ENCODE measurements at places on chromosomes 6 and 20.

GRCh38 chr20:10807013-10807412, 133.2 kb upstream of the JAG1 start:
- DNase-seq = no peak

DNA sequence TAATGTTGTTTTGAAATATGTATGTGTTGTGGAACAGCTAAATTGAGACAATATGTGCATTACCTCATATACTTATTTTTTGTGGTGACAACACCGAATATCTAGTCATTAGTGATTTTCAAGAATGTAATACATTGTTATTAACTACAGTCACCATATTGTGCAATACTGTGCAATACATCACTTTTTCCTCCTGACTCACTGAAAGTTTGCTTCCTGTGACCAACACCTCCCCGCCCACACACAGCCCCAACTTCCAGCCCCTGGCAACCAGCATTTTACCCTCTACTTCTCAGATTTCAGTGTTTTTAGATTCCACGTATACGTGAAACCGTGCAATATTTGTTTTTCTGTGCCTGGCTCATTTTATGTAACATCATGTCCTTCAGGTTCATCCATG, 627.9 kb downstream of the PRKN start:
- peak; percentile 52 for DNase-seq

DNA sequence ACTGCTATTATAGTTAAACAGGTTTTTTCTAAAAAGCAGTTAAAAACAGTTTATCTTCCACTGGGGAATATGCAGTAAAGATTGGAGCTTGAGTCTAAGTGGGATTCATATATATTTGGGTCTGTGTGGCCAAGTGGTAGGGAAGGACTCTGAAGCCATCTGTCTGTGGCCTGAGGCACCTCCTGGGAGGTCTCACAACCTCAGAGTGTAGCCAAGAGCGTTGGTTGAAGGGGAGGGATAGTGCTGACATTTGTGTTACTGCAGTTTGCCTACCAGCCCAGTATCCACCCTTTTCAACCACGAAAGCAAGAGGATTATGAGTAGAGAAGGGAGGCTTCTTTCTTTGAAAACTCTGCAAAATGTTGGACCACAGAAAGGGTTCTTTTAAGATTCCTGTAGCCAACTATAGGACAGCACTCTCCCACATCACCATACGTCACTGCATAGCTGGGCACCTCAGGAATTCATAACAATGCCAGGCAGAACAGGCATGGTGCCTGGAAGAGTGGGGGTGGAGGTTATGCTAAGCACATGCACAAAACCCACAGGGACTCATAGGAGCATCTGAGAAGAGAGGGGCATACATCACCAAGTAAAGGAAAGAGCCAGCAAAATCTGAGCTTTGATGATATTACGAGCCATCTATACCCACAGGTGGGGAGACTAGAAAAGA, 90.5 kb upstream of the HEY2 start:
- DNase-seq = no peak

DNA sequence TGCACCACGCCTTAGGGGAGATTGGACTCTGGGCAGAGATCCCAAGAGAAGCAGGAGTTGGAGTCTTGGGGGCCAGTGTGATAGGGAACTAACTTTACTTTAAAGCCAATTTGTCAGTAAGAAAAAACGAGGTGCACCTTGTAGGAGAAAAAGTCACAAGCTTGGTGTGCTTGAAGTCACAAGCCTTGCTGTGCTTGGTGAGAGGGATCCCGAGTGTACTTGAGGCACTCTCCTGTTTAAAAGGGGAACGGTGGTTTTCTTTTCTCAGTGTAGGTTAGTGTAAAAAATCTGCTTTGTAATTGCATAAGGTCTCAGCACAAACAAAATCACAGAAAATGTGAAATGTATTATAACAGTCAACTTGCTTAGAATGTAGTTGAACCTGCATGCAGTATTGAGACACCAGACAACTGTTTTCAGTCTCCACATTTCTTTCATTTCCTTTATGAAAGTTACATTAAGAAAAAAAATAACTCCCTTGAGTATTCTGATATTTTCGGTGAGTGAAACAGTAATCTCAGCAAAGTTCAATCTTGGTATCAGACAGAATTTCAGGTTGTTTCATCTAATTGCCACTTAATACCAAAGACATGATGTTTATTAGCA, 111.1 kb upstream of the DUSP22 start:
- DNase-seq = no peak

DNA sequence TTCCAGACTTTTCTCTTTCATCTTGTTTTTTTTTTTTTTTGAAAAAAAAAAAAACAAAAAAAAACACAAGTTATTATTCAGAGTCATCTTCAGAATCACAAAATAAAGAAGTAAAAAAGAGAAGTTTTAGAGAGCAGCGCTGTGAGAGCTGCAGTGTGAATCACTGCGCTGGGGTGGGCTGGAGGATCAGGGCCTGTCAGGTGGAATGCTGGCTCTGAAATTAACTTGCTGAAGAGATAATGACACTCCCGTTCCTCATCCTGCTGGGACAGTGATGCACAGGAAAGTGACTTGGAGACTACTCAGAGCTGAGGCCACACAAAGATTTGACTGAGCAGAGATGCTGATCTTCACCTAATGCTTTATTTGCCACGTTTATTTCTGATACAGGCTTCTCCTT, 42.7 kb upstream of the CLDN20 start:
- DNase-seq = no peak

DNA sequence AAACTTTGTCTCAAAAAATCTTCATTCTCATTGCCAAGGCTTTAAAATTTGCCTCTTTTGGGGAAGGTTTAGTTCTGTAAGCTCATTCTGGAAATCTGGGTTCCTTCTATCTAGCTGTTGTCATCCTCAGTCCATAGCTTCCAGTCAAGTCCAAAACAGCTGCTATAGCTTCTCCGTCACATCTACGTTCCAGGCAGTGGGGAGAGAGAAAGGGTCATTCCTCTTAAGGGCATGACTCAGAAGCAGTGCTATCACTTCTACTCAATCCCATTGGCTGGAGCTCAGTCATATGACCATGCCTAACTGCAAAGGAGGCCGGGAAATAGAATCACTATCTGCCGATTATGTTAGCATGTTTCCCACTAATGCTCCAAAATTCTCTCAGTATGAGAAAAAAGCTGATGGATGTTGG, 141.4 kb upstream of the PTPN1 start:
- DNase-seq = no peak

DNA sequence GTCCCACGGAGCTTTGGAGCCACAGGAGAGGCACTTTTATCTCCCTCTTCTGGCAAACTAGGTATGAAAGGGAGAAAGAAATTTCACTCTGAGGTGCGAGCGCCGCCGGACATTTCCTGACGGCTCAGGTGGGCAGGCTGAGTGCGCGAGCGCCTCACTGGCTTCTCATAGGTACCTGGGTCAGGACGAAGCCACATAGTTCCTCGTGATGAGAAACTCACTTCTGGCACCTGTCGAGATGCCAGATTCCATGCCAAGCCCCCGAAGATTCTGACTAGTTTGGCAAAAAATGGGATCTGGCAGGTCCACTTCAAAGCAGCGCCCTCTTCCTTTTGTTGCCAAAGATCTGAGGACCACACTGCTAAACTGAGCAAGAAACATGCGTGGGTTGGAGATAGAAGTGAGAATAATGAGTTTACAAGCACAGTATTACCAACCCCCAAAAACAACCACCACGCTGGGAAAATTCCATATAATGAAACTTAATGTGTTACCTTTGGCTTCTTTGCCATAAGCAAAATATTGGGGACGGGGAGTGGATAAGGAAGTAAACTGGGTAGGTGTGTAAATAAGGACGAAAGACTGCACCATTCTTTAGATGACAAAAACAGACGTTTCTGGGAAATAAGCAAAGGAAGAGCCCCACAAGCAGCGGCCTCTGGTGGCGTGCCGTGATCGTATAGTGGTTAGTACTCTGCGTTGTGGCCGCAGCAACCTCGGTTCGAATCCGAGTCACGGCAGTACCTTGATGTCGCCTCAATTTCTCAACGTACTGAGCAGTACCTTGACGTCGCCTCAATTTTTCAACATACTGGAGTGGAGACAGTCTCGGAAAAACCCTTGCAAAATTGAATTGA, 89.8 kb upstream of the PRSS16 start:
- DNase-seq = peak; percentile 82

DNA sequence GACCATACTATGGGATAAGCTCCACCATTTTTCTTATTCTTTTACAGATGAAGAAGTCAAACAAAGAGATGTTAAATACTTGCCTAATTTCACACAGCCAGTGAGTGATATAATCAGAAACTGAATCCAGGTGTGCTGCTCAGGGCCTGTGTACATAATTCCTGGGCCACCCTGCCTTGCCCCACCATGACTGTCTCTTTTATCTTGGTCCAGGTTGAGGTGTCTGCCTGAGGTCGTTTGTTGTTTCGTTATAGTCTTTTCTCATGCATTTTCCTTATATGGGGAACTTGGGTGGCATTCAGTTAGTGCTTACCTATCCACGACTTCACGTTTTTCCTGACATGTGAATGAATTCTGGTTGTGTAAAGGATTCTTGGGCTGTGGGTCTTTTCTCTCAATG, 277.6 kb downstream of the COL12A1 start:
- DNase-seq = no peak

DNA sequence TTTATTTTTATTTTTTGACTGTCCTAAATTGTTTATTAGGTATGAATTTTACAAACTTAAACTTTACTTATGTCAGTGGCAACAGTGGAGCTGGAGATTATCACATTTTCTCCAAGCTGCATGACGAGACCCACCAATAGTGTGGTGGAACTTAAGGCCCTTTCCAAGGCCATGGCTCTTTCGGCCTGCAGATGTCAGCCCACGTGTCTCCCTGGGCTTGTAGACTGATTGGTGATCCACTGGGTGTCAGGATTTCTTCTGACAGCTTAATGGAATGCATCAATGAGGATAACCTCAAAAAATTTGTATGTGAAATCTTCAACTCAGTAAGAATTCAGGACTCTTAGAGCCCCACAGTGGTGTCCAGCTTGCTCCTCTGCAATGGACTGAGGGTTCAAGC, 32.3 kb upstream of the OVOL2 start:
- no peak for DNase-seq

DNA sequence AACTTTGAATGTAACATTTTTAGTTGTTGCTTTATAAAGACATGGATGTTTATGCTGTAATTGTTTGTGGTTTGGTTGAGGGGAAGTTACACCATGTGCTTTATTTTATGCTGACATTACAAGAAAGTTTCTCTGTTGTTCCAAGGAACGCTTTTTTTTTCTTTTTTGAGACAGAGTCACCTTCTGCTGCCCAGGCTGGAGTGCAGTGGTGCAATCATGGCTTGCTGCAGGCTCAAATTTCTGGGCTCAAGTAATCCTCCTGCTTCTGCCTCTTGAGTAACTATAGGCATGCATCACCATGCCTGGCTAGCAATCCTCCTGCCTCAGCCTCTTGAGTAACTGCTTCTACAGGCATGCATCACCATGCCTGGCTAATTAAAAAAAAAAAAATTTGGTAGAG, 21.0 kb upstream of the IFNGR1 start:
- DNase-seq = no peak

- no peak for DNase-seq
These were observed 6.1 kb downstream of the TRIM10 start for GRCh38 chr6:30154709-30155519.

GRCh38 chr20:5073660-5074231, 46.0 kb downstream of the PCNA start:
- DNase-seq = peak; percentile 12

DNA sequence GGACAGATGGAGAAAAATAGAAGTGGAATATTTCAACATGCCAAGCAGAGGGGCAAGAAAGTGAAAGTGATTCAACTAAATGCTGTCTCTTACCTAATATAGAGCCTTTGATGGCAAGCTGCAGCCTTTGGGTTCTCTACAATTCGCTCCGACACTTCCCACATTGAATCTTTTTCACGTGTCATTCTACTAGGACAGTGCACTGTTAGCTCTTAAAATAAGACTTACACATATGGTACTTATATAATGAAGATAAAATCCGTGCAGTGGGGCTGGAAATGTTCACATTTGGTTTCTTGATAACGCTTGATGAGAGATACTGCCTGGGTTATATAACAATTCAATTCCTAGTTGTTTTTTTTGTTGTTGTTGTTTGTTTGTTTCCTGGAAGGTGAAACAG, 502.4 kb downstream of the LMBRD1 start:
- DNase-seq = no peak

- peak; percentile 71 for DNase-seq
These were observed 616 bp downstream of the TUBB start for GRCh38 chr6:30720738-30721197.

DNA sequence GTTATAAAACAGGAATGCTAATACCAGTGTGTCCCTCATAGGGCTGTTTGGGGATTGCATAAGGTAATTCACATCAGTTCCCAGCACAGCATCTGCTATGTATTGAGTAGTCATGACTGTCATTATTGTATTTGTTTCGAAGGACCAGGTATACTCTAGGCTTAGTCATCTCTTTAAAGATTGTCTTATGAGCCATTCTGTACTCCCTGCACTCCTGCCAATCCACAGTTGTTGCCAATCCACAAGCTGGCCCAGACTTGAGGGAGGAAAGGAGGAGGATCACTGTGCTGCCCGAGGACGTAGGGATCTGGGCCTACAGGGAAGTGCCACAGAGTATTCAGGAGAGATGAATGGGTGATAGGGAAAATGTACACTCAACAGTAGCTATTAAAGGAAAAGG, 113.0 kb upstream of the TIAM2 start:
- no peak for DNase-seq

DNA sequence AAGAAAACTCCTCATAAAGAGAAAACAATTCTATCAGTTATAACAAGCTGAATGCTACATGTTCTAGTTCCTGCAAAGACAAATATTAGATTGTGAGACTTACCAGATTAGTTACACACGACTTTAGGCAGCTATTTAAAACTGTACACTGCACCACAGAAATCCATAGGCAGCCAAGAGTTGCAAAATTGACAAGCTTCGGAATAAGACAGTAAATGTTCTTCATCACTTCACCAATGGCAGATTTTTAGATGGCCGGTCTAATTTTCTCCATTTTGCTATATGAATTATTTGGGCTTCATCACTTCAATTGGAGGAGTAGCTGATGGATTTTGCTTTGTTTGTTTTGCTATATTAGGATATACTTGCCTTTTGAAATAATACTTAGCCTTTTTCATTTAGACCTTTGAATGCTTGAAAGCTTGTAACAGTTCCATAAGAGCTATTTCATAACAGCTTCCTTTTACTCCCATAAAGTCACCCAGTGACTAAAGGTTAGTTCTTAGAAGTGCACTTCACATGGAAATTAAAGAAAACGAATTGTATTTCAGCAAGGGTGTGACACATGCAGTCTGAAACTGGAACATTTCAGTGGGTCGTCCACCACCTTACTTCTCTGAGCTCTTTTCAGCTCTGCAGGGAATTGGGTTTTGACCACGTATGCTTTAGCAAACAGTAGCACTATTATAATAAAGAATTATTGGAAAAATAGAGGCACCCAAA, at the start of gene ROS1:
ROS1 (minus strand) TSS at position 512 of the 723 bp plus-strand sequence; CDS start at position 226, 286 bp downstream.
- DNase-seq = no peak
